ENCODE measurements at places on chromosomes 6 and 20.

- no peak for DNase-seq
These were observed 53.7 kb downstream of the JARID2 start for GRCh38 chr6:15299430-15300131.

- no peak for DNase-seq
These were observed 2.9 kb downstream of the SDC4 start for GRCh38 chr20:45345104-45345936.

DNA sequence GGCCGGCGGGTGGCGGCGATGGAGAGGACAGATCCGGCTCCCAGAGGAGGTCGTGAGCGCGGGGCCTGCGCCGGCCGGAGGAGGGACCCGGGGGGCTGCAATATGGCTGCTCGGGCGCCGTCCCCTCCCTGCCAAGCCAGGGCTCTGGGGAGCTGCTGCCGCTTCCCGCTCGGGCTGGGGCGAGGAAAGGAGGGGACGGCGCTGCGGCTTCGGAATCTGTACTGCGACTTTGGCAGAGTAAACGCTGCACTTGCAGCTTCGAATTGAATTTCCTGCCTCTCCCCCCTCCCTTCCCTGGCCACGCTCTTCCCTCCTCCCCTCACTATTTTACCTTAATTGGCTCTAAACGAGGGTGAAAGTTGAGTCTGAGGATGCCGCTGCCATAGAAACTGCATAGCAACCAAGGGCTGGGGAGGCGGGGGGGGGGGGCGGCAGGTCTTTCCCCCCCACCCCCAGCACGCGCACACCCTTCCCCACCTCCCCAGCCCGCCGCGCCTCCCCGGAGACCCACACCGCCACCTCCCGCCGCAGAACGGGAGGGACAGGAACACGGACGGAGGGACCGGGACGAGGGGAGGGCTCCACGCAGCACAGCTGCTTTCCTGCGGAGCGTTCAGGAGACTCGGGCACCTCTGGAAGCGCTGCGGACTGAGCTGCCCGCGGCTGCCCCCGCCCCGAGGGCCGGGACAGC is 93.9 kb downstream of the RNASET2 start:
- DNase-seq, result peak; percentile 4

GRCh38 chr20:52457826-52458225 is 266.2 kb upstream of the ZFP64 start:
- DNase-seq, result no peak

- DNase-seq, result no peak
These were observed 211.4 kb downstream of the ESR1 start for GRCh38 chr6:152018876-152019275.

- DNase-seq, result no peak
These were observed 123.6 kb upstream of the MMS22L start for GRCh38 chr6:97406633-97407032.

- no peak for DNase-seq
These were observed 419.4 kb downstream of the C6orf118 start for GRCh38 chr6:164889980-164890379.

GRCh38 chr20:45395114-45395415 is 13.0 kb upstream of the DBNDD2 start:
- DNase-seq, result no peak

DNA sequence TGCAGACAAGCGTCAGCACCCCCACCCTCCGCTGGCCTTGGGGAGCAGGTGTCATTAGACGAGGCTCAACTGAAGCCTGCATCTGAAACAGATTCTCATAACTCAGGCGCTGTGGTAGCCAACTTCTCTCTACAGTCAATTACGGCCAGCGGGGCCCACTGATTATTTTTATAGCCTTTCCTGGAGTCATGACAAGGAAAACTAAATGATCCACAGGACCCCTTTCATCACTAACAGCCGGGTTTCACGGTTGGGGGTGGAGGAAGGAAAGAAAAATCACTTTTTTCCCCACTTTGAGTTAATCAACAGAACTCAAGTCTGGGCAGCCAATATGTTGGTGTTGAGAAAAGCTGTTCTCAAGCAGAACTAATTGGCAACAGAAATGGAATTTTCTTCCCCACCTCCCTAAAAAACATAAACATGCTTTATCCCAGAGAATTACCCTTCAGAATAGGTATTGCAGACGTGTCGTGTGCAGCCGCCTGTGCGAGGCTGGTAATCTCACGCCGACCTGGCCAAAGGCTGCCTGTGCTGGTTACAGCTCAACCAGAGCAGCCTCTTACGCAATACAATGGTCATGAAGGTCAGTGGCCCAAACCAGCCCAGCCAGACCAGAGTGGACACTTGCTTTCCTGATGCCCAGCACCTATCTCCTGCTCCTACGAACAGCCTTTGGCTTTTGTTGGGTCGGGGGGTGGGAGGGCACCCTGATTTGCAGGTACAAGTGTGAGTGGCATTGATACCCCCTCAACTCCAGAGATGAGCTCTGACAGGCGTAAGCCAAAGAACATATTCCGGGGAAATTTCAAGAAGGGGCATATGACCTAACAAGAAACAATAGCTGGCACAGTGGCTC is 11.0 kb downstream of the RIPOR3 start:
- no peak for DNase-seq

DNA sequence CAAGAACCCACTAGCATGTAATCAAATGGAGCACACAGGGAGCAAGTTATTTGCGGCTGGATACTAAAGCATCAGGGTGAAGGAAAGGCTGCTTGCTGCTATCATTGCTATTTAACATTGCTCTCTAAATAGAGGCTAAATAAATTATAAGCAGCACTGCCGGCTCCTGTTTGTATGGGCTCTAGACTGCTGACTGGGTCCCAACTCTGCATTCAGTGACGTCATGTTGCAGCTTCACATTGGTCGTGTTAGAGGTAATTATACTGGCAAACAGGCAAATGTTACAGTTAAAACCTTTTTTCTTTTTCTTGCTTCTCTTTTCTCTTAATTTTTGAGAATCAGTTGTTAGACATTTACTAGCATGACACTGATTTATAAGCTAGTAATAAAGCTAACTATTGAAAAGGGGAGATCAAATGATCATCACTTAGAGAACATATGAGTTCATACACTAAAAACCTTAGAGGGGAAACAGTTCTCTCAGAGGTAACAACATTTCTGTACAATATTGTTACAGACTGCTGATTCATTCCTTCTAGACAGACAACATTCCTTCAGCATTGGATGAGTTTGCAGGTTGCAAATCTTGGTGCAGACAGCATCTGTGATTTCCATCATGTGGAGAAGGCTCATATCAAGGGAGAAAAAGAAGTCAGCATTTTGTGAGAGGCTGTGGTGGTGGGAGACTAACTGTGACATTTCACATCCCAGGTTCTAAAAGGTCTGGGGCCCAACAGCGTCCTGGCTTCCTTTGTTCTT is 15.9 kb downstream of the RFPL4B start:
- no peak for DNase-seq

- no peak for DNase-seq
These were observed 82.0 kb downstream of the OR2B2 start for GRCh38 chr6:27830212-27830599.

DNA sequence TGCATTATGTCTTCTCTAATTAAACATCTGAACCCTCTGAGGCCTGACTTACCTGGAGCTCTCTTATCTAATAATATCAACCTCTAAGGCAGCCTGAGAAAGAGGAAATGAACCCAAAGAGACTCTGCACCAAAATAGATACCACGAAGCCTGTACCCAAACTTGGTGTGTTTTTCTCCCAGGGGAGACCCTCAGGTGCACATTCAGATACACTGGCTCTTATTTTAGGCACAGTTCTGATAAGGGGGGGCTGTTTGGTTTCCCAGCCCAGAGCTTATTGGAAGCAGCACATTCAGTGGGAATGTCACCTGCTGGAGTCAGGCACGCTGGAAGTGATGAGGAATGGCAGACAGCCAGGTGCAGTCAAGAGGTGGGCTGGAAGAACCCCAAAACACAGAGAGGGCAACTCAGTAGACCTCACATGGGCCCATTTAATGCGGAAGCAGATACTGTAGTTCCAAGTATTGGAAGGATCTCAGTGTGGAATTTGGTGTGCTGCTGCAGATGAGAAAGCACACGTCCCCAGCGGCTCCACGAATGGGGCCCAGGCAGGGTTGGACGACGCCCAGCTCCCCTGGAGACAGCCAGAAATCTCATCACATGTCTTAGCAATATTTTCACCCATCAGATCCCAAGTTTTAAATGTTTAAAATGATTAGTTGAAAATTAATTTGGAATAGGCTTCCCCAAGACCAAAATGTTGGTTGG is 9.7 kb upstream of the CCR6 start:
- no peak for DNase-seq

DNA sequence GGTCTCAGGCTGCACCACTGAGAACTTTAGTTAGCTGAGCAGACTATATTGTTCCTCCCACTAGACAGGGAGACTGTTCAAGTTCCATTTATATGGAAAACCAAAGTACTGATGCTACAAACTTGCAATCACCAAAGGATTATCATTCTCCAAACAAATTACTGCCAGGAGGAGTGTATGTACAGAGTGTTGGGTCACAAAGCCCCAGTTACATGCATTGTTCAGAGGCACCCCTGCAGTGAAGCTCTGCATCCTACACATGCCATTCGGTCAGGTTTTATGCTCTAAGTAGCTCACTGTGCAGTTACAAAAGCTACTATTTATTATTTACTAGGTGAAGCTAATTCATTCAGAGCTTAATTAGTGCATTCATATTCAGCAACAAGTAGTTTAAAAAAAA is 75.8 kb downstream of the SMLR1 start:
- no peak for DNase-seq

GRCh38 chr6:16757332-16757731 is 3.9 kb downstream of the ATXN1 start:
- peak; percentile 6 for DNase-seq

DNA sequence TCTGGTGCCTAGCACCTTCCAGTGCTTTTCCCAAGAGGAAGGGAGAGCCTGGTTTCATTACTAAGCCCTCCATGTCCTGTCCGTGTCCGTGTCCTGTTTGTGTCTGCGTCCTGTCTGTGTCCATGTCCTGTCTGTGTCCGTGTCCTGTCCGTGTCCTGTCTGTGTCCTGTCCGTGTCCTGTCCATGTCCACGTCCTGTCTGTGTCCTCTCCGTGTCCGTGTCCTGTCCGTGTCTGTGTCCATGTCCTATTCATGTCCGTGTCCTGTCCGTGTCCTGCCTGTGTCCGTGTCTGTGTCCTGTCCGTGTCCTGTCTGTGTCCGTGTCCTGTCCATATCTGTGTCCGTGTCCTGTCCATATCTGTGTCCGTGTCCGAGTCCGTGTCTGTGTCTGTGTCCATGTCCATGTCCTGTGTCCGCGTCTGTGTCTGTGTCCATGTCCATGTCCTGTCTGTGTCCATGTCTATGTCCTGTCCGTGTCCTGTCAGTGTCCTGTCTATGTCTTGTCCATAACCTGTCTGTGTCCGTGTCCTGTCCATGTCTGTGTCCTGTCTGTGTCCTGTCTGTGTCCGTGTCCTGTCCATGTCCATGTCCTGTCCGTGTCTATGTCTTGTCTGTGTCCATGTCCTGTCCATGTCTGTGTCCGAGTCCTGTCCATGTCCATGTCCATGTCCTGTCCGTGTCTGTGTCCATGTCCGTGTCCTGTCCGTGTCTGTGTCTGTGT is 54.4 kb upstream of the BHLHE23 start:
- no peak for DNase-seq

DNA sequence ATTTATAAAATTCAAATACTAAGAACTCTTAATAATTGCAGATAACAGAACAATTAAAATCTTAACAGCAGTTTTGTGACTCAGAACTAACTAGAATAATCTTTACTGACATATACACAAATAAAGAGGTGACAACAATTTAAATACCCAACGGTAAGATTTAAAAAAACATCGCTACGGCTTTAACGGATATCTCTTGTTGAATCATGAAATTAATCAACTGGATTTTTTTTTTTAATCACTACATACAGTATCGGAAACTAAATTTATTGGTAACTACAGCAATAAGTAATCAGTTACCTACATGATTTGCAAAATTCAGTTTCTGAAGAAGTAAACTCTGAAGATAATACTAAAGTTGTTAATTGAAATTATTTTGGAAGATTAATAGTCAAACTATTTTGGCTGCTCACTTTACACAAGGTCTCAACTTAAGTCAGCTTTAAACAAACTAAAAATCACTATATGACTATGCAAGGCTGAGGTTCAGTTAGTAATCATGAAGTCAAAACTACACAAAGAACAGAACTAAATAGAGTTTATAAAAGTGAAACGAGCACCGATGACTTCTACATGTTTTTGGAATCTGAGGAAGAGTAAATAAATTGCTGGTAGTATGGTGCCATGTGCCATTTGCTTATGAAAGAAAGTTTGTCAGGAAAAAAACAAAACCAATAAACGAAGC is 128.8 kb downstream of the HUS1B start:
- no peak for DNase-seq

GRCh38 chr20:60365064-60365666 is 406.9 kb downstream of the CDH26 start:
- peak; percentile 77 for DNase-seq

DNA sequence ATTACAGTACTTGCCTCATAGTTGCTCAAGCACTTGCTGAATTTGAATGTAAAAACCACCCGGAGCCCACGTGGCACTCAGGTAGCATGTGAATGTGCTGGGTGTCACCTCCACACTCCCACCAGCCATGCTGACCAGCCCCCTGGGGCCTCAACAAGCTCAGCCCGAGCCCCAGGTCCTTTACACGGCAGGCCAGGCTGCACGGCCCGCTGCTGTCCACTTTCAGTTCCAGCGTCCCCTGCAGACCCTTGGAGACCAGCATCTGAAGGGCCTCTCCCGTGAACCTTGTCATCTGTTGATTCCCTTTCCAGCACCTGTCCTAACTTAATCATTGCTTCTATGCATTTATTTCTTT is 33.3 kb upstream of the ZBP1 start:
- peak; percentile 62 for DNase-seq

DNA sequence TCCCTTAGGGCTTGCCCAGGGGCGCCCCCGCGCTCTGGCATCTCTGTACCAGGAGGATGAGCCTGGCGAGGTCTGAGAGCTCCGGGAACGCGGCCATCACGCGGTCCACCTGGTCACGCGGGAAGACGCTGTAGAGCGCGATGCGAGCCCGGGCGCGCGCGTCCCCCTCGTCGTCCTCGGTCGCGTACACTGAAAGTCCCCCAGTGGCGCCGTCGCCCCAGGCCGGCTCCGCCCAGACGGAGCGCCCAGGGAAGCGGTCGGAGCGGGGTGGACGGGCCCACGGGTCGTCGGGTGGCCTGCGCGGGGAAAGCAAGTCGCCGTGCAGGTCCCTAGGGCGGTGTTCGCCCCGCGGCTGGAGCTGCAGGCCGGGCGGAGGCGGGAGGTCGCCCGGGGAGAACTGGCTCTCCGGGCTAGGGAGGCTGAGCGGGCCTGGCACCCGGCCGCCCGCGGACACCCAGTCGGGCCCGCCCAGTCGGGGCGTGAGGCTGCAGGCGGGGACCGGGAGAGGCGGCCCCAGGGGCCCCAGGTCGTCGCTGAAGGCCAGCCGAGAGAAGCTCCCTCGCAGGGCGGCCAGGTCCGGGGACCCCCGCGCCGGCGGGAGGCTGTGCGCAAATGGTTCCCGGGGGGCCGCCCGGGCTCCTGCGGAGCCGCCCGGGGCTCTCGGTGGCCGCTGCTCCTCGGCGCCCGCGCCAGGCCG is 34.0 kb downstream of the ZC3H12D start:
- DNase-seq, result no peak

Data from NCI-H526 (cell line).